ENCODE measurements at places on chromosomes 3 and 15.
A peak's percentile ranks its signal among the peaks of the same experiment; 100 is the strongest.

- DNase-seq, result no peak
These were observed 82.3 kb upstream of the LINGO1 start for GRCh38 chr15:77715051-77715450.

DNA sequence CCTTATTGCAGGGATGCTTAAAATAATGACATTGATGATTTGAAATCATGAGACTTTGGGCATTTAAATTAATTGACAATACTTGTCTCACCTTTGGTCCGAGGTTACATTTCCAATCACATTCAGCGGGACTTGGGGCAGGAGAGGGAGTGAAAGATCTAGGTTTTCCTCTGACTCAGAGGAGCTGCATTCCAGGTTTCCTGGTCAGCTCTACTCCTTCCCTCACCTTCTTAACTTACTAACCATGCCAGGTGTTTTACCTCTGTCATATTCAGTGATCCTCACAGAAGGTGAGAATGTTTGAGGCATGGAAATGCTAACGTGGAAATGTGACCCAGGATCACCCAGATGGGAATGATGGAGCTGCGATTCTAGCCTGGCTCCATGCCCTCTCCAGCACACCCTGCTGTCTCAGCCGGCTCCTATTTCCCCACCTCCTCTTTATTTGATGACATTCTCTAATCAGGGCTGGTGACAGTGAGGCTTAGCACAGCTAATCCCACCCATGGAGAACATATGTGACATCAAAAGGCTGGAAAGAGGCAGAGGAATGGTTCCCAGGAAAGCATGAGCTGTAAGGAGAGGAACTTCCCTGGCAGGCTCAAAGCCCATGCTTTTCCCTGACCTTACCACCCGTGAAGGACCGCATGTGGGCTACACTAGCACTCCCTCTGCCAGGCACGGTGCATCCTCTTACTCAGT, 38.7 kb downstream of the THSD4 start:
- no peak for DNase-seq

DNA sequence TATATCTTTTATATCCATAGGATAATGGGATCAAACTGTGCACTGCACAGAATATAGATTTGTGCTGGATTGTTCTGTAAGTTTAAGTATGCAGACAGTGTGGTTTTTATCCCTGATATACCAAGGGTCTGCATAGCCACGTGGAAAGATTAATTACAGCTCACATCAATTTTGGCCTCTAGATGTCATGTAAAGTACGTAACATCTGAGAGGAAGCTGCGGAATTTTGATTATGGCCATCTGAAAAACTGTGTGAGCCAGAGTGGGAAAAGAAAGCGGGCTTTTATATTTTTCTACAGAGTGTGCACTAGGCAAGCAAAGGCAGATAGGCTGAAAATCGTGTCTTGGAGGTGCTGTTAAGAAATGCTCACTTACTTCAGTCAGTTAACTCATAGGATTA, 562.7 kb downstream of the GBE1 start:
- no peak for DNase-seq

DNA sequence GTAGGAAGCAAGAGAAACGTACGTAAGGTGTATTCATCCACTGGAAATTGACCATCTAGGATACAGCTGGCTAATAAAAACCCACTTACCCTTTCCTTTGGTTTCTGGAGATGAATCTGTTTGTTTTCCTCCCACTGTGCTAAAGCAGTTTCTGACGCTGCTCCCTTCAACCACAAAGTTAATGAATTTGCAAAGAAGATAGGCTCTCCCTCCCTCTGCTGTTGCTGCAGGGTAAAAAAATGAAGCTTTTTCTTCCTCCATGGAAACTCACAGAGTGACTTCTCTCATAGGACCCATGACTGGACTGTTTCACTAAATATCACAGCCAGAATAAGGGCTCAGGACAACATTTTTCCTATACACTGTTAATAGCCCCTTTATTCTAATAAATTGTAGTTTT, 172.1 kb upstream of the LRRN1 start:
- no peak for DNase-seq

- peak; percentile 13 for DNase-seq
These were observed 10.6 kb upstream of the OXSR1 start for GRCh38 chr3:38154625-38155255.

DNA sequence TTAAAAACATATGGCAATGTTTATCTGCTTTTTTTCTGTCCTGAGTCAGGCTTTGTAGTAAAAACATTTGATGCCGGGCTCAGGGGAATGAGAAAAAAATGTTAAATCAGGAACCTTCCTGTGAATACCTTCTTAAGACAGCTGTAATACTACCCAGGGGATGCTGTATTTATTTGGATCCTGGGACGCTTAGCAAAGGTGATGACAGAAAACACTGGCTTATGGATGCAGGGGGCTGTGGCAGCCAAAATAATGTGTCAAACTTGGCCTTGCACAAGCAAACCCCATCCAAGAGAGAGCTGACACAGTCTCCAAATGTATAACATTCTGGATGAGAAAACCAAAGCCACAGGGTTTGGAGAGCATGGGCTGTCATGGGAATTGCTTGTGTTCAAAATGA, 438.2 kb upstream of the PROK2 start:
- DNase-seq, result no peak

DNA sequence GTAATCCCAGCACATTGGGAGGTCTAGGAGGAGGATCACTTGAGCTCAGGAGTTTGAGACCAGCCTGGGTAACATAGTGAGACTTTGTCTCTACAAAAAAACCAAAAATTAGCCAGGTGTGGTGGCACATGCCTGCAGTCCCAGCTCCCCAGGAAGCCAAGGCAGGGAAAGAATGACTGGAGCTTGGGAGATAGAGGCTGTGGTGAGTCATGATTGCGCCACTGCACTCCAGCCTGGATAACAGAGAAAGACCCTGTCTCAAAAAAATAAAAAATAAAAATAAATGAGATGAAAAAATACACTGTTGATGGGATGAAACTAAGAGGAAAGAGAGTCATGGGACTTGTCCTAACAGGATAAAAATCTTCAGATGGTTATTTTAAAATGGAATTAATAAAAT, 137.6 kb downstream of the IMPG2 start:
- no peak for DNase-seq

- no peak for DNase-seq
These were observed 106.5 kb downstream of the LIPC start for GRCh38 chr15:58538225-58538727.

GRCh38 chr15:69513986-69514385, 61.4 kb downstream of the RPLP1 start:
- no peak for DNase-seq

GRCh38 chr3:16587681-16588060, 17.6 kb downstream of the DAZL start:
- no peak for DNase-seq

DNA sequence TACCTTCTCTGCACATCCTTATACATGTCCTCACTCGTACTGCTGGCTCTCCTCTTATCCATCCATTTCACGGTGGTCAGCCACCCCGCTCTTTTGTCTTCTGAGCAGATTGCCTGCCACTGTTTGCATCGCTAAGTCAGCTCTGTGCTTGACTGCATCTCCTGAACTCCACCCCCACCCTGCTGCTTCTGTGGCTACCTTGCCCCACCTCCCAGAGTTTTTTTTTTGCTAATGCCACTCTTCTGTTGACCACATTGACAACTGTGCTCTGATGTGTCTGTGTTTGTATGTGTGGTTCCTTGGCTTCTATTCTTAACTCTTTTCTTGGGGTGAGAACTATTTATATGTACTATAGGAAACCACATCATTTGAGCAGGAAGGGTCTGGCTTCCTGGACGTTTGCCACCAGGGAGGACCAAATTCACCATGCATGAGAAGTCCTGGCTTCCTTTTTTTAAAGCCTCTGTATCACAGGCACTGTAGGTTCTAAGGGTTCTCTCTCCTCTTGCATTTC, 12.8 kb upstream of the MTMR10 start:
- no peak for DNase-seq

DNA sequence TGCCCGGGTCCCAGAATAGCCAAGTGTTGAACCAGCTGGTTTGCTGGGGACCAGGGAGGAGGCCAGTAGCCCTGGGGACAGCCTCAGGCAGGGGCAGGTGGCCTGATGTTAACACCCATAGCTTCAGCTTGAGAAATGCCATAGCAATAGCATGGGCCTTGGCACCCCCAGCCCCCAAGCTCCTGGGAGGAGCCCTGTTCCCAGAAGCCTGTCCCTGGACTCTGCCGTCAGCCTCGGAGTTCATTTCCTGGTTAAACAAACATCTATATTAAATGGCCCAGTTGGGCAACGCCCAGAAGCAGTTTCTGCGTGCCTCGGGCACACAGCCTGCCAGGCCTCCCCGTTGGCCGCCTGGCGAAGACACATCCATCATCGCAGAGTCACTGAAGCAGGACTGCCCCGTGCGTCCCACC, 58.2 kb downstream of the FGD5 start:
- no peak for DNase-seq

GRCh38 chr3:46466273-46466672, 1.6 kb upstream of the LTF start:
- DNase-seq, result no peak

DNA sequence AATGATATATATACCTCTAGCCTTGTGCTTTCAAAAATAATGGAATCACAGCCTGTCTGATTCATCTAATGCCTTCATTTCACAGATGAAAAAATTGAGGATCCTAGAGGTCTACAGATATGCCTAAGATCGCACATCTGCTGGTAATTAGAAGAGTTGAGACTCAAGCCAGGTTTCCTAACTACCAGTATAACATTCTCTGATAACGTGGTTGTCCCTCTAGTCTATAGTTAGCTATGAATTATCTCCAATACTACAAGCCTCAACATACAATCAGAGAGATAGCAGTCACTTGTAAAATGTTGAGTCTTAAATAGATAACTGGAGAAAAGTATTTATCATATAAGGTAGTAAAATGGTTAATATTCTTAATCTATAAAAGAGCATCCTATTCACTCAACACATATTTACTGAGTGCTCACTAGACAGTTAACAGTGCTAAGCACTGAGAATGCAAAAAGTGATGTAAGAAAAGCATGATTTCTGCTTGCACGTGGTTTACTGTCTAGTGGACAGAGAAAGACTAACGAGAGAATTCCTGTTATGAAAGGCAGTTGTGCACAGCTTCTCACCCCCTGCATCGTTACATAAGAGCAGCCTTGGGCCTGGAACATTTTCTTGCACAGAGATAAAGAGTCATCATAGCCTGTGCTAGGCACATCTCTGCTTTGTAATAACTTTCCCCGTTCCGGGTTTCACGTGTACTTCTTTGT, 4.9 kb upstream of the ENTPD3 start:
- DNase-seq, result no peak

DNA sequence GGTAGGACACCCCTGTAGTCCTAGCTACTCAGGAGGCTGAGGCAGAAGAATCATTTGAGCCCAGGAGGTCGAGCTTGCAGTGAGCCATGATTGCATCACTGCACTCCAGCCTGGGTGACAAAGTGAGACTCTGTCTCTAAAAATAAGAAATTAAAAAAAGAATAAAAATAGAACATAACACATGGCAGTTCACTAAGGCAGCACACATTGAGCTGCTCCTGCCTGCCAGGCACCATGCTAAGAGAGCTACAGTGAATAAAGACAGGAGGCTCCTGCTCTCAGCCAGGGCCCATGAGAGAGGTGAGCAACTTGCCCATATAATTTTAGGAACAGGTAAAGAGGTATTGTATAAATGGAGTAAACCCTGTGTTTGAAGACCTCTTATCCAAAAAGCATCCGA, 54.3 kb downstream of the EBLN2 start:
- DNase-seq, result no peak

DNA sequence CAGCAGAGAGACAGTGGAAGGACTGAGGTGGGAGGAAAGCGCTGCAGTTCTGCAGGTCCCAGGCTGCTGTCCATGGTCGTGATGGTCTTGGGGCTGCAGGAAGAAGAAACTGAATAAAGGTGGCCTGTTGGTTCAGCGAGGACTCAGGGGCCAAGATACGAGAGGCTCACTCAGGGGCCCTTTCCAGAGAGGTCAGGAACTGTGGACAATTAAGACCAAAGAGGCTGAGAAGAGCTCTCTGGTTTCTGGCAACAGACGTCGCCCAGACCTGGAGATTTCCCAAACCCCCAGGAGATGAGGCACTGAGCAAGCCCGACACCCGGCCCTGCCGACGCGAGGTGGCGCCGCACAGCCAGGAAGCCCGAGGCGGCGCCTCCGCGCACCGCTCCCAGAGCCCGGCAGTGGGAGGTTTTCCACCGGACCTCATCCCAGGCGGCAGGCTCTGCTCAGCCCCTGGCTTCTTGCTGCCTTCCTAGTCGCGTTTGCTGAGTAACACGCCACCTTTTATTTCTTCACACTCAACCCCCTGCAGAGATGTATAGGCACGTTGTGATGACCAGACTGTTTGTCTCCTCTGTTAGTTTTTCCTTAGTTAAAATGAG, 56.4 kb upstream of the ARRDC4 start:
- peak; percentile 47 for DNase-seq

GRCh38 chr3:44048196-44048924, 193.3 kb upstream of the TOPAZ1 start:
- no peak for DNase-seq

GRCh38 chr15:75758071-75758872, 45.6 kb upstream of the CSPG4 start:
- DNase-seq, result peak; percentile 77
